ENCODE measurements at places on chromosomes 1 and 21.

- peak; percentile 31 for DNase-seq
These were observed 12.6 kb upstream of the TNFRSF14 start for GRCh38 chr1:2543543-2544092.

DNA sequence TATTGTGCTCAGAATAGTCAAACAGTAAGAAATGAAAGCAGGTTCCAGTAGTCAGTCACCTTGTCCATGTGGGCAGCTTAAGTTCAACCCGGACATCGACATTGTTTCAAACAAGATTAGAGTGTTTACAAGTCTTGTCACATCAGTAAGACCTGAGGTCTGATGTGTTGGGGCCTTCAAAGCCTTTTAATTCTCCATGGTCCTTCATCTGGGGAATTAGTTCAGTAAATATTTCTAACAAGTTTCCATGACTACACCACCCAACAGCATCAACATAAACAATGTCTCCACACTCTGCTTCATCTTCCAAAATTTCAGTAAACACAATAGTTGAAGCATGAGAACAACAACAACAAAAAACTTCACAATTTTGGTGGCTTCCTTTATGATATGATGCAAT lies 15.1 kb upstream of the ADORA1 start:
- no peak for DNase-seq

GRCh38 chr1:18350747-18351146 lies 130.0 kb upstream of the KLHDC7A start:
- DNase-seq: no peak

DNA sequence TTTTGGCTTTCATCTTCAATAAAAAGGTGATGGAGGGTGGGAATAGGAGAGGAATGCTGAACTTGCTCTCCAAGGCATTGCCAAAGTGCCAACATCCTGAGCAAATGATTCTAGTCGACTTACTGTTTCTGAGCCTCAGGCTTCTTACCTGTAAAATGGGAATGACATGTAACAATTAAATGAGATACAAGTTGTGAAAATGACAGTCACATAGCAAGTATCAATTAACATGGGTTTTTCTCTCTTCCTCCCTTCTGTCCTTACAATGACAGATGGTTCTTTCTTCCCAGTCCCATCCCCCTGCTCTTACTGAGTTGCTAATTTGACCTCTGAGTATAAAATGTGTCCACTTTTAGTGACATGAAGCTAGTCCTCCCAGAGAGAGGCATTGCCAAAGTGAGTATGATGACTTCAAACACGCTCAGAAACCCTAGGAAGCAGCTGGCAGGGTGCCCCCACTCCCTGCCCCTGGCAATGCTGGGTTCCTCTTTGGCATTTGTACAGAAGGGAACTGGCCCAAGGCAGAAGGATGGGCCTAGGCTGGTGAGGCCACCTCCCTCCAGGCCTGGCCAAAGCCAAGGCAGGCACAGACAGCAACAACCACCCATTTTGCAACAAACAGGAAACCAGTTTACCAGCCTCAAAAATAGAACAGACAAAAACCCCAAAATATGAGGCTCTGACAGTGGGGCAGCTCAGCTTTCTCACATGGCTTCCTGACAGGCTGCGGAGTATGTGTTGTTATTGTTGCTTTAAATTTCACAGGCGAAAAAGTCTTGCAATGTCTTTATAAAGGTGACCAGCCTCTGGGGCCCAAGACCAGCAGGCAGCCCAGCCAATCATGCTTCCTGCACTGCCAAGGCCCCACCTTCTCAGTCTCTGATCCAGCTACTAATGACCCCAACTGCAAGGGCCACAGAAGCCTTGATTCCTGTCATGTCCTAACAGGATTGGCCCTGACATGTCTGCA lies 115.9 kb downstream of the HIVEP3 start:
- peak; percentile 70 for DNase-seq

DNA sequence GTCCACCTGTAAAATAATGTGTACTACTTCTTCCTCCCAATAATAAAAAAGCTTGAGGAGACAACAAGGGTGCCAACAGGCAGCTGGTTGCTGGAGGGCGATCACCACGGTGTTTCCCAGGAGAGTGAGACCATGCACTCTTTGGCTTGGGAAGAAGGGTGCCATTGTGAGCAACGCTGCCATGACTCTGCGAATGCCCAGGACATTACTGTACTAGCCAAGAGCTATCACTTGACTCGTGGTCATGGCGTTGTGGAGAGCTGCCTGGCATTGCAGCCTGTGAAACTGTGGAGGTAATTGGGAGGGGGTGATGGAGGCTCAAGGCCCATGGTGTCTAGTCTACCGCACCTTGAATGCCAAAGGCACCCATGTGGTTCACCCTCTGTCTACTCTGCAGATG lies 14.6 kb upstream of the PRMT2 start:
- DNase-seq: no peak

DNA sequence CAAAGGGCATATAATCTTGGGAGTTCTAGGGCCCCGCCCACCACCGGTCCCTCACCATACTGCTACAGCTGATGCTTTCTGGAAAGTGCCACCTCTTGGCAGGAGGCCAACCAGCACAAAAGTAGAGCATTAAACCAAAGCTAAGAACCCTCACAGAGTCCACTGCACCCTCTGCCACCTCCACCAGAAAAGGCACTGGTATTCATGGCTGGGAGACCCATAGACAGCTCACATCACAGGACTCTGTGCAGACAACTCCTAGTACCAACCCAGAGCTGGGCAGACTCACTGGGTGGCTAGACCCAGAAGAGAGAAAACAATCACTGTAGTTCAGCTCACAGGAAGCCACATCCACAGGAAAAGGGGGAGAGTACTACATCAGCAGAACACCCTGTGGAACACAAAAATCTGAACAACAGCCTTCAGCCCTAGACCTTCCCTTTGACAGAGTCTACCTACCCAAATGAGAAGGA lies 10.8 kb downstream of the THEM4 start:
- DNase-seq: peak; percentile 63

- no peak for DNase-seq
These were observed 317.3 kb downstream of the AJAP1 start for GRCh38 chr1:4971666-4972065.

GRCh38 chr1:7643530-7643929 lies 127.6 kb upstream of the VAMP3 start:
- DNase-seq: no peak

- DNase-seq: no peak
These were observed 157.4 kb downstream of the ACTL8 start for GRCh38 chr1:17912491-17912890.

Measured in CD4-positive, alpha-beta T cell treated with Interferon gamma for 1 hour (primary cell).